ENCODE measurements at places on chromosomes 7 and 10.

DNA sequence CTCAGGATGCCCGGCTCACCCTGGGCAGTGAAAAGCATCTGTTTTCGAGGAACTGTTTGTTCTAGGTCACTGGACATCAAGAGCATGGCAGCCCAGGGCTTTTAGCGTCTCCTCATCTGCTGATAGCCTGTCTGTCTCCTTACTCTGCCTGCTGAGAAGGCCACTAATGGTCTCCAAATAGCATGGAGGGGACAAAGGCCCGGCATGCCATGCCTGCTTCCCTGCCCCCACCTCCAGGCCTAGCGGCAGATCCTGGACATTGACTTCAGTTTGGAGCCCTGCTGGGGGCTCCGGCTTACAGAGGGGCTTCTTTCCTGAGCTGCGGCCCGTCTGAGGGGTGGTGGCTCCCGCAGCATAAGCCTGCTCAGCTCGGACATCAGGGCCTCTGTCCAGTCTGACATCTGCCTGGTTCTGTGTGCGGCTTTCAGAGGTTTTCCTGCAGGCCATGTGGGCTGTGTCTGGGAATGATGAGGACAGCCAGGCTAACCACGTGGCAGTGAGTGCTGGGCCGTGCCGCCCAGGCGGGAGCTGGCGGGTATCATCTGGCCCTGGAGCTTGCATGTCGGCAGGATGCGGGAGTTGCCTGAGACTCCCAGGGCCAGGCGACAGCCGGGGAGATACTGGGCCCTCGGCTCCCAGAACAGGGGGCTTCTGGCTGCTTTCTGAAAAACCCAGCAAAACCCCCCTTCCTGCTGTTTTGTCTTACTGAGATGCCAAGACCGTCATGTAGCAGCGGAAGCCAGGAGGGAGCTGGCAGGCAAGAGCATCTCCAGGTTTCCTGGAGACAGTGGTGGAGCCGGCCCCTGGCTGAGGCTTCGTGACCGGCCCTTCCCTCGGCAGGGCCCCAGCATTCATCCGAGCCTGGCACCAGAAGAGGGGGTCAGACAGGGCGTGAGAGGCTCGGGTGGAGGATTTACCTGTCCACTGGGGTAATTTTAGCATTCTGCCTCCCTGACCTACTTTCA, 9.2 kb downstream of the PFKFB3 start:
- peak; percentile 85 for DNase-seq

- no peak for DNase-seq
These were observed 63.6 kb downstream of the PDIA4 start for GRCh38 chr7:148964483-148965267.

GRCh38 chr10:127024685-127025435, 119.6 kb downstream of the DOCK1 start:
- peak; percentile 45 for DNase-seq

GRCh38 chr7:55177068-55177530, 158.3 kb downstream of the EGFR start:
- DNase-seq, result peak; percentile 29

DNA sequence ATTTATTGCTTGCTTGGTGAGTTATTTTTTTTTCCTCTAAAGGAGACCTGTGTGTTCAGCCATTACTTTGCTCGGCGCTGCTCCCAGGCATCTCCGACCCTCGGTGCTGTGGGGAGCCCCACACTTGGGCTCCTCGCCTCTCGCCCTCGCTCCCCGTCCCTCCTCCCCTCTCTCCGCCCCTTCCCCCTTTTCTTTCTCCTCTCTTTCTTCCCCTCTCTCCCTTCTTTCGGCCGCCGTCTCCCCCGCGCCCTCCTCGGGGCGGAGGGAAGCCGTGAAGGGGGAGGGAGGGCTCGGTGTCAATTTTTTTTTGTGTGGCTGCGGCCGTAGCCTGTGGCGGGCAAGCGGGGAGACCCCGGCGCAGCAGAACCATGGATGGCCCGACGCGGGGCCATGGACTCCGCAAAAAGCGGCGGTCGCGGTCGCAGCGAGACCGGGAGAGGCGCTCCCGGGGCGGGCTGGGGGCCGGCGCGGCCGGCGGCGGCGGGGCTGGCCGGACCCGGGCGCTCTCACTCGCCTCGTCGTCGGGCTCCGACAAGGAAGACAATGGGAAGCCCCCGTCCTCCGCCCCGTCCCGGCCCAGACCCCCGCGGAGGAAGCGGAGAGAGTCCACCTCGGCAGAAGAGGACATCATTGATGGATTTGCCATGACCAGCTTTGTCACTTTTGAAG, 1.1 kb downstream of the AUTS2 start:
- peak; percentile 38 for DNase-seq

DNA sequence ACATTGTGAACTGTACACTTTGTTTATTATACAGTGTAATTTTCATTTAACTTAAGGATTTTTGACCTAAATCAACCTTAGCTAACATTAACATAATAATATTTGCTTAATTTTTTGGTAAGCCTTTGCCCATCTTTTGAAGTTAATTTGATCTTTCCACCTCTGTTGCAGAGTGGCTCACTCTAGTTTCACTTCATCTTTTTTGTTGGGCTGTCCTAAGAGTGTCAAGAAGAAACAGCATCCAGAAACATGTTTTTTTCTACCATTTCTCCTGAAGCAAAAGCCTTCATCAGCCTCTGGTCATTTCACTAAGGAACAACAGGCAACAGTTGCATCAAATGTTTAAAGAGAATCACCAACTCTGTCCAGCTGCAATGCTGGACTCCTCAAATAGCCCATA, 824.7 kb downstream of the REEP3 start:
- no peak for DNase-seq

DNA sequence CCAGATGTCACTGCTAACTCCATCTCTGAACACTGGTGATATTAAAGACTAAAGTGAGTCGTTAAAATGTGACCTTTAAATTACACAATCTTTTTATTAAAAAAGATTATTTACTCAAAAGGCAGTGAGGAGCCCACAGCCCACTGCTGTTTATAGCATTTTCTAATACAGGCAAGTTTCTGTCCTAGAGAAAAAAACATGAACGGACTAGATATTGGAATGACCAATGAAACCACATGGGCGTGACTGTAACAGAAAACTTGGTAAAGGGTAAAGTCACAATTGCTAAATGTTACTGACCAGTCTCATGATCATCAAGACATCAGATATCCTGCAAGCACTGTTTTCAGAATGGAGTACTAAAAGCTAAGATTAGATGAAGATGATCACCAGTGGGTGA, 78.7 kb downstream of the FEZF1 start:
- DNase-seq, result no peak

- peak; percentile 29 for DNase-seq
These were observed 120.3 kb upstream of the PTPRZ1 start for GRCh38 chr7:121752706-121753105.

GRCh38 chr10:102208311-102209035, 17.6 kb upstream of the ELOVL3 start:
- DNase-seq, result no peak

- peak; percentile 64 for DNase-seq
These were observed 20.6 kb upstream of the PDCD4 start for GRCh38 chr10:110851020-110851612.

DNA sequence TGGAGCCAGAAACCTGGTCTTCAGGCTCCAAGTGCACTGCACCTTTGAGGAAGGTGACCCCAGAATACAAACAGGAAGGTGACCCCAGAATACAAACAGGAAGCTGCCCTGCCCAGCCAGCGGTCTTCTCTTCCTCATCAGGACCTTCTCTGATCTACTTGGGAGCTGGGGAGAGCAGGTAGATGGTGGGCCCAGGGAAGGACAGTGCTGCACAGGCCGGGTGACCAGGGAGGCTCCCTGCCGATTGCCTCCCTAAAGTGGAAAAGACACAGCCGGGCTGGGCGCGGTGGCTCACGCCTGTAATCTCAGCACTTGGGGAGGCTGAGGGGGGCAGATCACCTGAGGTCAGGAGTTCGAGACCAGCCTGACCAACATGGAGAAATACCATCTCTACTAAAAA, 151.8 kb upstream of the CHST15 start:
- no peak for DNase-seq

GRCh38 chr10:78557433-78557925, 511.3 kb upstream of the ZMIZ1 start:
- no peak for DNase-seq

GRCh38 chr7:127652333-127653248, 597 bp downstream of the SND1 start:
- DNase-seq, result no peak

DNA sequence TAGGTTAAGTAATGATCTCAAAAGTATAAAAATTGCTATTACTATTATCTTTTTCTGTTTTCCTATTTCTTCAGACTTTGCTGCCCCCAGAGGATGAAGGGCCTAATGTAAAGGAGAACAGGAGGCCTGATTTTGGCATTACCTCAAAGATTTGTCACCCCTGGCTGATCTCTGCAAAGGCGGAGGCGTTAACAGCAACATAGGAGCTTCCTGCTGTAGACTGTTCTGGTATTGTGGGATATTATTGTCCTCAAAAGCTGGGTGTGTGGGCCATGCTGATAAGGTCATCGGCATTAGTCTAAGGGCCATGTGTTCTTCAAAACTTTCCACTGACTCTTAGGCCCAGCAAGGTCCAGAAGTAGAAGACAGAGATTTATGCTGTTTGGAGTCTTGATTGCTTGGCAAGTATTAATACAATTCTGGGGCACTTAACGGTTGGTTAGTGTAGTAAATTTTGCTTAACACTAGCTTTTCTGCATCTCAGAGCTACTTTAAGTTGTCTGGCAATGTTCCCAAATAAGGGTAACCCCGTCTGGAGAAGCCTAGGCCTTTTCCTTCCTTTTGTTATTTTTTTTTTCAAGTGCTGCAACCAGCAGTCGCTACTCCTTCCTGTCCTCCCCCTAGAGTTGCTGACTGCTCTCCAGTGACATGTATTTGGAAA, 14.0 kb upstream of the ENTPD1 start:
- no peak for DNase-seq

- DNase-seq, result no peak
These were observed 82.7 kb downstream of the SLC37A3 start for GRCh38 chr7:140315498-140316164.

- DNase-seq, result no peak
These were observed 30.0 kb upstream of the CFAP46 start for GRCh38 chr10:132972149-132972985.

DNA sequence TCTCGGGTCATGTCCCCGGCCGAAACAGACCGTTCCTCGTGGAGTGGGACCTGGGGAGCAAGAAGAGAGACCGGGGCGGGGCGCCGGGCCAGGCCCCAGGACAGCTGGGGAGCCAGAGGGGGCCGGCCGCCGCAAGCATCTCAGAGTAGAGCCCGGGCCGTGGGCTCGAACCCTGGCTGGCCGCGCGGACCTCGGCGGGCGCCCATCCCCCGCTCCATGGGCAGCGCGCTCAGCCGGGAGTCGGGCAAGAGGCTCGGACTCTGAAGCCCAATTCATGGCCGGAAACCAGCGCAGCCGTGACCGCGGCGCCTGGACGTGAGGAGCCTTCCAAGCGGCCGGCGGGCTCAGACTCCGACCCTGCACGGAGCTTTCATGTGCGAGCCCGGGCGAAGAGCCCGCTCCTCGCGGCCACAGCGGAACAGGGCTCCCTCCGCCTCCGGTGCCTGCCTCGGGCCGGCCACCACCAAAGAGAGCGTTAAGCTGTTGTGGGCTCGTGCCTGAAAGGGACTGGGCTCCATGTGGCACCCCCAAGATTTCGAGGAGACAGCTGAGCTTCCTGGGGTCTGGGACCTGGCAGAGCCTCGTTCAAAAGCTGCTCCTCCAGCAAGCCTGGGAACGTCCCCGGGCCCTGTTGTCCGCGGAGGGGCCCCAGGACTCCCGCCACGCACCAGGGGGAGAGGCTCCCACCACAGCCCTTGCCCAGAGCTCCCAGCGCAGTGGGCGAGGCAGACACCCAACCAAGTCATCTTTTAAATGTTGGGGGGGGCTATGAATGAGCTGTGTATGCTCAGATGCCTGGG, 757 bp upstream of the GRID1 start:
- DNase-seq, result no peak

- peak; percentile 83 for DNase-seq
These were observed 12.8 kb upstream of the FMC1 start for GRCh38 chr7:139328375-139328774.

DNA sequence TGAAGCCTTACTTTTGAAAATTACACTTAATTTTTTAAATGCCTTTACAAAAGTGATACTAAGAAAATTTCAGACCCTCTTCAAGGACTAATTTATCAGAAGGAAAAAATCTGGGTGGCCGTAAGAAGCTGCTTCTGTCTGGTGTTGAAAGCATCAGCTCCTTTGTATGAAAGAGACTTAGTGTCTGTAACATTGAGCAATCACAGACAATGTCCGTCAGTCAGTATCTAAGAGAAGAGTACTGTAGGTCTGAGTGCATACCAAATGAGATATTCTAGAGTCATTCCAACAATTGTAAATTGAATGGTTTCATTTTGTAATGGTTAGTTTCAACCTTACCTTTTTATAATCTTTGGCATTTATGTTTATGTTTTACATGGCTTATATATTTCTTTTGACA, 11.1 kb upstream of the MDFIC start:
- peak; percentile 8 for DNase-seq

GRCh38 chr10:12186323-12186722, 9.4 kb downstream of the NUDT5 start:
- no peak for DNase-seq

GRCh38 chr7:25944777-25945515, 207.1 kb upstream of the NFE2L3 start:
- DNase-seq, result no peak

- DNase-seq, result no peak
These were observed 38.2 kb downstream of the ABCB5 start for GRCh38 chr7:20653636-20654035.

DNA sequence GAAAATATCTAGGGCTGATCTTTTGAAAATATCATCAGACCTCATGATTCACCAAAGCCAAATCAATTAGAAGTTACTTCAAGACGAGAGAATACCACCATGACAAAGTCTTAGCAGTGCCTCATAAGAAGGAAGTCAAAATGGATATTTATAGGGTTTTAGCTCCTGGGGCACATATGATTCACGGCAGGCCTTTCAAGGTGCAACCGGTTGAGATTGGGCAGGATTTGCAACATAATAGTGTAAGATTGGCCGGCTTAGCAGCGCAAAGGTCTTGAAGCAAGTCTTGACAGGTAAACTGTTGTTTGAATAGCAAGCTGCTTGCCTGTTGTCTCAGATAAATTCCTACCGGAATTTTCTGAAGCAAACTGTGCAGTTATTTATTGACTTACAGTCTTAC, 17.5 kb downstream of the ADRB1 start:
- no peak for DNase-seq

- DNase-seq, result peak; percentile 68
These were observed 235.0 kb upstream of the PLPP4 start for GRCh38 chr10:120221873-120222485.

DNA sequence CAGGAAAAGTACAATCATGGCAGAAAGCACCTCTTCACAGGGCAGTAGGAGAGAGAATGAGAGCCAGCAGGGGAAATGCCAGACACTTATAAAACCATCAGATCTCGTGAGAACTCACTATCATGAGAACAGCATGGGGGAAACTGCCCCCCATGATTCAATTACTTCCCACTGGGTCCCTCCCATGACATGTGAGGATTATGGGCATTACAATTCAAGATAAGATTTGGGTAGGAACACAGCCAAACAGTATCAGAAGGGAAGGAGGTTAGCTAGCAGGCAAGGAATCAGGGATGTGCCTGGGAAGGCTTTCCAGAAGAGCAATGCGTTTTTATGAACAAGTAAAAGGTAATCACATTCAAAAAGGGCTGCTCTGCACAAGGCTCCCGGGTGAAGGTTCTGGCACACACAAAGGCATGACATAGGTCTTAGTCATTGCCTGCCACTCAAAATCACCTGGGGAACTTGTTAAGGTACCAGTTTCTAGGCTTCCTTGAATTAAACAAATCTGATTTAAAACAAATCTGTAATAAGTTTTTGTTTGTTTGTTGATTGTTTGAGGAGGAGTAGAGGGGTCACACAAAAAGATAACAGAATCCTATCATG, 40.9 kb downstream of the BMPER start:
- no peak for DNase-seq

GRCh38 chr10:59674215-59674836, 35.3 kb downstream of the SLC16A9 start:
- DNase-seq, result peak; percentile 43
